ENCODE measurements at places on chromosomes 1 and 21.

DNA sequence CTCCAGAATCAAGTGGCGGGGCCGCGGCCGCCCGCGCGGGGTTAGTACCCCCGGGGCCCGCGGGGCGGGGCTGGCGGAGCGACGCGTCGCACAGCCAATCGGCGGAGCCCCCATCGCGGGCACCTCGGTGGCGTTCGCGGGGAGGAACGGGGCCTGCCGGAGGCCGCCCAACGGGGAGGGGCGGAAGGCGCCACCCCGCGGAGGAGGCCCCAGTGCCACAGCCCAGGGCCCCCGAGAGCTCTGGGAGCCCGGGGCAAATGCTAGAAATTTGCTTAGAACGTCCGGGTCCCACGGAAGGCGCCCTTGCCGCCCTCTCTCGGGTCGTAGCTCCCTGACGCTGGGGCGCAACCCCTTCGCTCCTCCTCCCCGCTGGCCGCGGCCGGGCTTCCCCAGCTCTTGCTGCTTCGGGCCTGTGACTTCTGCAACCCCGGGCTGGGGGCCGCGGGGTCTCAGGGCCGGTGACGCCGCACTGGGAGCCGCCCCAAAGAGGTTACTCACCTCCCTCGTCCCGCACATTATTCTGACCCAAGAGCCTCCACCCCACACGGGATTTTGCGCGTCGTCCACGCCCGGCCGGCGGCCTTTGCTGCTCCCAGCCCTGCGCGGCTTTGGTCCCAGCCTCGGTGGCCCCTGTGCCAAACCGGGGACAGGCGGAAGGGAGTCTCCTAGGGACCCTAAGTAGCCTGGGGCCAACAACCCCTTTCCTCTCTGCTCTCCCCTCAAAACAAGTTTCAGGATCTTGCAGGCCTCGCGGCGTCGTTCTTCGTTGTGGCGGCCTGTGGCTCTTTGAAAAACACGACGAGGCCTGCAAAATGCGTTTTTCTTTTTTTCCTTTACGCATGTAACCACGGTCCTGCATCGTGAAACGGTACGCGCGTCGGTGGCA is at the start of gene RUNX3:
TSS of gene RUNX3 (minus strand) at position 17 of the 886 bp plus-strand sequence. CDS start 408 bp downstream, outside the sequence.
- DNase-seq, result peak; percentile 89

GRCh38 chr1:207264663-207265252 is 56.7 kb upstream of the CD55 start:
- DNase-seq, result no peak

DNA sequence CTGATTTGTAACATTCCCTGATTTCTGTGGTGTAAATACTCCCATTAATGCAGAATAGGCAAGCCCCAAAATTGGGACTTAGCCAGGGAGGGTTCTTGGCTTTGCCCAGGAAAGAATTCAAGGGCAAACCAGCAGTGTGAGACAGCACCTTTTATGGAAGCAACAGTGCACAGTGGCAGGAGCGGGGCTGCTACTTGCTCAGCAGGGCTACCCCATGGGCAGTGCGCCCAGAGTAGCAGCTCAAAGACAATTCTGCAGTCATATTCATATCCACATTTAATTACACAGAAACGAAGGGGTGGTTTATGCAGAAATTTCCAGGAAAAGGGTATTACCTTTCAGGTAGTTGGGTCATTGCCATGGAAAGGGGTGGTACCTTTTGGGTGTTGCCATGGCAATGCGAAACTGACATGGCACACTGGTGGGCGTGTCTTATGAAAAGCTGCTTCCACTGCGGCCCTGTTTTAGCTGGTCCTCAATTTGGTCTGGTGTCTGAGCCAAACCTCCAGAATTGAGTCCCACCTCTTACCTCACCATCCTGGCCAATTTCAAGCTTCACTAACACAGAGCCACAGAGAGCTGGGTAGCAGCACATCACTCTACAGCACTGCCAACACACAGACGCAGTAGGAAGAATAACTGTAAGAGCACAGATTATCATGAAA is 35.9 kb downstream of the FHAD1 start:
- DNase-seq, result no peak

GRCh38 chr1:100778748-100779147 is 59.2 kb downstream of the VCAM1 start:
- DNase-seq, result no peak

GRCh38 chr1:154697710-154698109 is 89.7 kb upstream of the ADAR start:
- no peak for DNase-seq
